NCI-H1092 (cell line): ENCODE measurements at places on chromosomes 16 and 17.

DNA sequence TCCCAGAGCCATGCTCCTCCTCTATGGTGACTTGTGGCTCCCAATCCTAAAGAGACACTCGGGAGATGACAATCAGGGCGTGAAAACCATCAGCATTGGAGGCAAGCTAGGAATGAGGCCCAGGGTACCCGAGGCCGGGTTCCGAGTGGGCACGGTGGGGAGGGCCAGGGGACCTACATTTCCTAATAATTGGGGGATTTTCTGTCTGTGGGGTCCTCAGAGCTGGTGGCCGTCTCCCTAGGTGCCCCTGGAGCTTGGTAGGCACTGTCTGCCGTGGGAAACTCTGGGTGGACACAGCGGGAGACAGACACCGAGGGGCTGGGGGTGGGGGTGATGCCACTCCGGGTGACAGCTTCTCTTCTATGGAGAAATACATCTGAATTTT lies 312.5 kb upstream of the TNRC6C start:
- no peak for DNase-seq

DNA sequence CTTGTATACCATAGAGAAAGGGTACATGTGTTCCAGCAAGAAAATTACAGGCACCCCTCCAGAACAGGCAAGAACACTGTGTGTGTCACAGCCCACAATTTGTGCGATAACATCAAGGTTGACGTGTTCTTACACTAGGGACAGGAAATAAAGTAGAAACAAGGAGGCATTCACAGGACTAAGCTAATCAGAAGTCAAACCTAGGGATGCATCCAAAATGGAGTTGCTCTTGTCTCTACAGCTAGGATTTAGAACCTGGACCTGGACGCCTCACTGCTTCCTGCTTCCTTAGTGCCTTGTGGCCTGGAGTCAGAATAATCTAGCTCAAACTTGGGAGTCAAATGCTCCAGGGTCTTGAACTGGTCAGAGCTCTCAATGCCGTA lies 41.3 kb downstream of the GINS3 start:
- DNase-seq, result no peak

DNA sequence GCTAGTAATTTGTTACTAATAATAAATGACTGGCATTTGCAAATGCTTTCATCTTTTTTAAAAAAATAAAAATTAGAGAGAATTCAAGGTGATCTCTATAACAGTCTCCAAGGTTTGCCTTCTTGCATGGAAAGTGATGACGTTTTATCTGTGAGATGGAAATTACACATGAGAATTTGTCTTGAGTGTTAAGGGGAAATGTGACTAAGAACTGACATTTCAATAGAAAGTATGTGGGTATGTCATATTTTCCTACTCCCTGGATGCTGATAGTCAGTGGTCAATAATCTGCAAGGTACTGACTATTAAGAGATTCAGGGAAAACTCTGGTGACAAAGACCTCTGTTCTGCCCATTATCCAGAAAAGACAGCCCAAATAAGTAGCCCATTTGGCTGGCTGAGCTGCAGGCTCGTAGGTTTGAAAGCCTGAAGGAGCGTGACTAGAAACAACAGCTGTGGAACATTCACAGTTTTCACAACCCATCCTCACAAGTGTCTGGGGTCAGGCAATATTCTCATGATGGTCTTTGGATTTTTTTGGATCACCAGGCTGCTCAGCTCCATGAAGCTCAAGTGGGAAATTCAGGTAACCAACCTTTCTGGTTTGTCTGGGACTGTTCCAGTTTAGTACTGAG lies 49.7 kb upstream of the WSCD1 start:
- DNase-seq, result no peak

GRCh38 chr16:81818568-81818896 lies 39.4 kb downstream of the PLCG2 start:
- DNase-seq, result no peak

GRCh38 chr17:66625311-66625767 lies 209.6 kb upstream of the CACNG5 start:
- no peak for DNase-seq

DNA sequence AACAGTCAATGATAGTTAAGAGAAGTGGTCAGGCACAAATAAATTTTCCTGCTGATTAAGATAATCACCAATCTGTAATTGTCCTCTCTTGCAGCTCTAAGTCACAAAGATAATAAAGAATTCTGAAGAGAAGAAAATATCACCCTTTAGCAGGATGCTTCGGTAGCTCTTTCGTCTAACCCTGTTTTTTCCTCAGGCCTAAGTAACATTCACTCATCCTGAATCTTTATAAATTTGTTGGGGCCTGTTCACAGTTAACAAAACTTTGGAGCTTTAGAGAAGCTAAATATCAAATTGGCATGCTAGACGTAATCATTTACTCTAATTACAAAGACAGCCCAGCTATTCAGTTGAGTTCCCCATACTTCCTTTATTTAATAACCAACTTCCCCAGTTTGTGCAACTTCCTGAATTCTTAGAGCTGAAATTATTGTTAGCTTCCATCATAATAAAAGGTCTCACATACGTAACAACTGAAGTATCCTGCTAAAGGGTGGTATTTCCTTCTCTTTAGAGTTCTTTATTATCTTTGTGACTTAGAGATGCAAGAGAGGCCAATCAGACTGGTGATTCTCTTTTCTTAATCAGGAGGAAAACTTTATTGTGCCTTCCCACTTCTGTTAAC lies 118.6 kb downstream of the TANGO6 start:
- no peak for DNase-seq

DNA sequence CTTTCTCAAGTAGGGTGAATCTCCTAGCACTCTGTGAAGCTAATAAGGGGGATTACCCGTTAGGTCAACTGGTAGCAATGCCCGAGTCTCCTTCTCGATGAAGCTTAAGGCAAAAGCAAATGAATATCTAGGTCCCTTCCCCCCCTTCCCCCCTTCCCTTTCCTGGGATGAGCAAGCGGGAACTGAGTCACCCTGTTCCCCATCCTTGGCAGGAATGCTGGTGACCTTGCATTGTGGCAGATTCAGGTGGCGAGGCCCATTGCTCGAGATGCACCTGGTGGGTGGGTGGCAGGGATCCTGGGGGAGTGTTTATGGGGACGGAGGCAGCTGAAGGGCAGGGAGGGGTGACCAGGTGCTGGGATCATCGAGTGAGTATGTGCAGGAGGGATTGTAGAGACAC lies 7.1 kb downstream of the NXPH3 start:
- DNase-seq, result no peak

GRCh38 chr16:89720551-89720812 lies 216 bp downstream of the VPS9D1 start:
- DNase-seq, result no peak

DNA sequence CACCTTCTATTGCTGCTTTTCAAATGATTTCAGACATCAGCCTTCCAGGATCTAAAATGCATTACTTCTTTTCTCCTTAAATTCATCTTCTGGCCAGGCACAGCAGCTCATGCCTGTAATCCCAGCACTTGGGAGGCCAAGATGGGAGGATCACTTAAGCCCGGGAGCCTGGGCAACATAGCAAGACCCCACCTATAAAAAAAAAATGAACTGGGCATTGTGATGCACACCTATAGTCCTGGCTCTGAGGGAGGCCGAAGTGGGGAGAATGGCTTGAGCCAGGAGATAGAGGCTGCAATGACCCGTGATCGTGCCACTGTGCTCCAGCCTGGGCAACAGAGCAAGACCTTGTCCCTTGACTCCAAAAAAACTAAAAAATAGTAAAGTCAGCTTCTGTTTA lies 208.5 kb downstream of the SPECC1 start:
- DNase-seq, result no peak

DNA sequence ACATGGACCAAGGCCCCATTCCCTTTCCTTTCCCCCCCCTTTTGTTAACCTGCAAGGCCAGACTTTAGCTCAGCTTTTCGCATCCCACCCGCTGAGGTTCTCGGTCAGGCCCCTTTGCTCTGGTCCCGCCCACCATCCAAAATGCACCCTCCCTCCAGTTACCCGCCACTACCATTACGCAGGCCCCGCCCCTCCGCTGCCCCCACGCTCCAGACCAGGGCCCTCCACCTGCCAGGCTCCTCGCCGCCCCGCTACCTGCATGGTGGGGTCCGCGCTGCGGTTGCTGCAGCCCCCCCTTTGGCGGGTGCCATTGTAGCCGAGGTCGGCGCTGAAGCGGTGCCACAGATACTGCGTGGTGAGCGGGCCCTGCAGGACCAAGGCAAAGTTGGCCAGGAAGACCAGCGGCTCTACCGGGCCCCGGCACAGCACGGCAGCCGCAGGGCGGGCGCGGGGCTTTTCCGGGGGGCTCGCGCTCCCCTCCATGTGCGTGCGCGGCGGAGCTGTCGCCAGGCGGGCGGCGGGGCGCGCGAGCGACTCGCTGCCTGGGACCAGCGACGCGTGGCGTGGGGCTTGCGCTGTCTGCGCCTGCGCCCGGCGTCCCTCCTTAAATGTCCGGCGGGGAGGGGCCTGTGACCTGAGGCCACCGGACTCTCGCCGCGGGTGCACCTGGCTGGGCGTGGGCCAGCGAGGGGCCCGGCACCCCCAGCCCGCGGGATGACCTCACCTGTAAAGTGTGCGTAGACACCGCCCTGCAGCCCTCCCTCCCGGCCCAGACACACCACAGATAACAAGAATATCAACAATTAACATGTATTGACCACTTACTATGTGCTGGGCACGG lies at the start of gene SLC46A1:
TSS of gene SLC46A1 (minus strand) at position 581 of the 841 bp plus-strand sequence. CDS start at position 483, 98 bp downstream.
- DNase-seq, result peak; percentile 28

DNA sequence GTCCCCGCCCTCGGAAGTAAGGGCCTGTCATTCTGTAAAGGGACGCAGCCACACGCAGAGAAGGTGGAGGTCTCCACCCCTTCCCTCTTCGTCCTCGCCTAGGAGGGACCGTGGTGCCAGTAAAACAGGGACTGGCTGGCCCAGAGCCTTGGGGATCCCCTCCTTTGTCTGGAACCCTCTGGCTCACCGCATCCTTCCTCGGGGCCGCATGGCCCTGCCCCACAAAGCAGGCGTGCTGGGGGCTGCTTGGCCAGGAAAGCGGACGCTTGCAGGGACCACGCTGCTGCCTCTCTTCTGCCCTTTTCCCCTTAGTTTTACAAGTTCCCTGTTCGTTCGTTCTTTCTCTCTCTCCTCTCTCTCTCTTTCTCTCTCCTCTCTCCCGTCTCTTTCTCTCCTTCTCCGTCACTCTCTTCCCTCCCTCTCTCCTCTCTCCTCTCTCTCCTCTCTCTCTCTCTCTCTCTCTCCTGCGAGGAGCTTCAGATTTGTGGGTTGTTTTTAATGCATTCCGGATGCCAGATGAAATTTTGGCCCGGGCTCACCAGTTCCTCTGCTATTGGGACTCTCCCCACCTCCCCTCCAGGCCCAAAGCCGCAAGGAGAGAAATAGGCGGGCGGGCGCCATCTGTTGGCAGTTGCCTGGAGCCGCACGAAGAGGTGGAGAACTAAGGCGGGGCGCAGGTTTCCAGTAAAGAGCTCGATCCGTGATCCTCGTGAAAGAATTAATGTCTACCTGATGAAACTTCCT lies 35.1 kb upstream of the CDRT4 start:
- DNase-seq, result no peak

DNA sequence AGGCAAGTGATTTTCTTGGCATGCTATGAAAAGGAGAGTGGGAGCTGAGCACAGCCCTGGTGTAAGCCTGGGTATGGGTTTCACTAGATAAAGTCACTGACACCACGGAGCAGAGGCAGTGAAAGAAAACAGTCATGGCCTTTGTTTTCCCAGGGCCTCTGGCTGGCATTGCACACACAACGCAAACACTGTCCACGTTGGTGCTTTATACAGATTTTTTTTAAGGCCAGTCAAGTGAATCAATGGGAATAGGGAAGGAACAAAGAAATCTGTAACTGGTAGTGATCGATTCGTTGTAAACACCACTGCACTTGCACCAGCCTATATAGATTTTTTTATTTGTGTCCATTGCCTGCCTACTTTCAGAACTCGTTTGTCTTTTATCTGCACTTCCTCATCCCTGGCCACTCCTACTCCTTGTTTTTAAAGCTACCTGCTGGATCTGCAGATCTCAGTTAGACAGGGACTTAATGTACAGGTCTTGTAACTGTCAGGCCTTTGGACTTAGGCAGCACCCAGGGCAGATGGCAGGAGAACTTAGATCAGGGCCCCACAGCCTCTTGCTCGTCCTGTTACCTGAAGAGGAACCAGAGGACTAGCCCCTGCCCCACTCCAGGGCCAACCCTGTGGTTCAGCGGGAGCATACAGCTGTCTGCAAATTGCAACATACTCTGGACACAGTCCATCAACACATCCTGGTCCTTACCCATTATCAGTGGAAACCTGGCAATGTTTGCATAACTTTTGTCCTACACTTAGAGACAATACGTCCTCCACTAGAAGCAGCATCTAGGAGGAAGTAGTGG lies 10.6 kb upstream of the TMIGD1 start:
- DNase-seq, result peak; percentile 66

GRCh38 chr17:47225436-47225858 lies 16.3 kb downstream of the MYL4 start:
- no peak for DNase-seq

DNA sequence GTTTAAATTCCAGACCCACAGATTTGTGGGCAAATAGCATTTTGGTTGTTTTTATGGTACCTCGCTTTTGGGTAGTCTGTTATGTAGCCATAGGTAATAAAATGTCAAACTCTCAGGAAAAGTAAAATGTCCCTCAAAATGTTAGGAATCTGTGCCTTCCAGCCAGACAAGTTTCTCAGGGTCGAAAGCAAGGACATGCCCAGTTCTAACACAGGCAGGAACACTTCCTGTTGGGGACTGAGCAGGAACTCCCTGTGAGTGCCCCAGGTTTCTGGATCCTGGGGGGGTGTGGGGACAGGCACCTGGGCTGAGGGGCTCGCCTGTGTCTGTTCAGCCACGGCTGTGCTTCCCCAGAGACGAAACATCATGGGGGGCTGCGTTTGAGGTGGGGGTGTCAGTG lies 62.3 kb downstream of the GNA13 start:
- DNase-seq, result no peak

GRCh38 chr16:83772806-83773205 lies 35.0 kb upstream of the HSBP1 start:
- no peak for DNase-seq

DNA sequence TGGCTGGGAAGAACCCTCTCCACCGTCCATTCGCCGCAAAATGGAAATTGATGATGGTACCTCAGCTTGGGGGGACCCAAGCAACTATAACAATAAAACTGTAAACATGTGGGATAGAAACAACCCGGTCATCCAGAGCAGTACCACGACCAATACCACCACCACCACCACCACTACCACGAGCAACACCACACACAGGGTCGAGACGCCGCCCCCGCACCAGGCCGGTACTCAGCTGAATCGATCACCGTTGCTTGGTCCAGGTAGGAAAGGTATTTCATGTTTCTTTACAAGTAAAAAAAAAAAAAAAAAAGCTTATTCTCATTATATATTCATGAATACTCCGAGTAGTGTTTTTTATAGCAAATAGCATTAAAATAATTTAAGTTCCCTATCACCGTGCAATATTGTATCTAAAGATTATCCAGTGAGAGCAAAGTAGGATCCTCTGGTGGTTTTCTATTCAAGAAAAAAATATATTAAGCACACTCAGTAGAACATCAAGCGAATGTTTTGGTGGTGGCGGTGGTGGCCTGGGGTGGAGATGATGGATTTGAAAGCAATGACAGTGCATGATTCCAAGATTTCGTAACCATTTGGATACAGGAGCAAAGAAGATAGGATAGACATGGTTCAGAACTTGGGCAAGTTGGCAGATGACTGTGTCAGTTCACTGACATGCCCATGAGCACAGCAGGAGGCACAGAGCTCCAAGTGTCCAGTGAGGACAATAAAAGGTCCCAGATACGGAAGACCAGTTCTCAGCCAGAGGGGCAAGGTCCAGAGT lies 77.2 kb downstream of the TMC6 start:
- DNase-seq, result no peak
